ENCODE measurements at places on chromosomes 5 and 9. TPM values are rescaled to one million over a fixed set of nuclear protein-coding genes. Genes with fewer than 3 reads are reported as not detected.

Gene SLC4A9
- total RNA-seq = 0.56 TPM

GRCh38 chr9:70030156-70030555 lies 13.5 kb upstream of the MAMDC2 start:
- no peak for DNase-seq

- DNase-seq = peak; percentile 28
Measured at GRCh38 chr5:80216753-80217596, 38.9 kb downstream of the SERINC5 start.

- DNase-seq = no peak
Measured at GRCh38 chr9:93589688-93590087, 13.3 kb downstream of the PHF2 start.

- no peak for DNase-seq
Measured at GRCh38 chr9:135639196-135639595, at the start of gene GLT6D1. Gene GLT6D1, minus strand, starts transcription at chr9:135639540. Its CDS starts 353 bp downstream, at chr9:135639187.

DNA sequence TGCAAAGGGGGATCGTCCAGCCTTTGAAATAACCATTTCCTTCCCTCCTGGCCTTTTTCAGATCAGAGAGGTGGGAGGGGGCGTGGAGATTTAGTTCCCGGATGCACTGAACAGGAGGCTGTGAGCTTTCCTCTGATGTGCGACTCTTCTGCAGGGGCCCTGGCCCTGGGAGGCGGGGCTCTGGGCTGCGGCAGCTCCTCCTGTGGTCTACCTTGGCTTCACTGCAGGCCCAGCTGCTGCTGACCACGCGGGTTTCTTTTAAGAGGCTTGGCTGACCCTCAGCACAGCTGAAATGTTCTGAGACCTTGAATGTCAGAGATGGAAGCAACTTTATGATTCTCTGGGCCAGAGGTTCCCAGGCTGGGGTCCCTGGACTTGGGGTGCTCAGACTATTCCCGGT lies 27.0 kb upstream of the COL15A1 start:
- no peak for DNase-seq

Data from activated T-cell treated with anti-CD3 and anti-CD28 coated beads, Interleukin-2, amount 50 U/mL, for 72 hours (primary cell).